ENCODE measurements at places on chromosomes 1 and 21.
A peak's percentile ranks its signal among the peaks of the same experiment; 100 is the strongest.

- peak; percentile 83 for DNase-seq
Measured at GRCh38 chr1:248873993-248874533, 15.2 kb upstream of the ZNF692 start.

GRCh38 chr1:236491469-236492136 is 32.2 kb upstream of the LGALS8 start:
- no peak for DNase-seq

GRCh38 chr21:19995253-19995652 is 1003.0 kb upstream of the NCAM2 start:
- no peak for DNase-seq

- no peak for DNase-seq
Measured at GRCh38 chr1:177181280-177181630, 10.5 kb downstream of the BRINP2 start.

DNA sequence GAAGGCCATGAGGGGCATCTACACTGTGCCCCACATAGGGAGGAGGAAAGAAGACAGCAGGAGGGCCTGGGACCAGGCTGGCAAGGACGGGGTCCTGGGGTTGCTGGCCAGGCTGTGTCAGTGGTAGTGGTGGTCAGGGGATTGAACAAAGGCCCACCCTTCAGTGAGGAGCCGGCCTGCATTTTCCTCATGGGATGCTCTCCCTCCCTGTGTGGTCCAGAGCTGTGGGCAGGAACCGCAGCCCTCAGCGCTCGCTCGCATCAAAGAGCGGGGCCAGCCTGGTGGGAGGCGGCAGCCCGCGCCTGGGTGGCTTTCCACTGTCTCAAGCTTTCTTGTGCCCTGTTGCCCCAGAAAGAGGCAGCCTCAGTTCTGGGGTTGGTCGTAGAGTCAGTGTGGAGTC is 24.8 kb downstream of the LHX4 start:
- DNase-seq = no peak

GRCh38 chr1:14742181-14742980 is 143.9 kb downstream of the KAZN start:
- DNase-seq = no peak

- no peak for DNase-seq
Measured at GRCh38 chr1:208977638-208978256, 605.8 kb upstream of the CAMK1G start.

- no peak for DNase-seq
Measured at GRCh38 chr1:6163973-6164617, 16.0 kb downstream of the CHD5 start.

GRCh38 chr1:108570128-108570527 is 10.2 kb downstream of the EEIG2 start:
- no peak for DNase-seq

Measured in upper lobe of right lung (tissue), 1 donor.